ENCODE measurements at places on chromosomes 5 and 9.

DNA sequence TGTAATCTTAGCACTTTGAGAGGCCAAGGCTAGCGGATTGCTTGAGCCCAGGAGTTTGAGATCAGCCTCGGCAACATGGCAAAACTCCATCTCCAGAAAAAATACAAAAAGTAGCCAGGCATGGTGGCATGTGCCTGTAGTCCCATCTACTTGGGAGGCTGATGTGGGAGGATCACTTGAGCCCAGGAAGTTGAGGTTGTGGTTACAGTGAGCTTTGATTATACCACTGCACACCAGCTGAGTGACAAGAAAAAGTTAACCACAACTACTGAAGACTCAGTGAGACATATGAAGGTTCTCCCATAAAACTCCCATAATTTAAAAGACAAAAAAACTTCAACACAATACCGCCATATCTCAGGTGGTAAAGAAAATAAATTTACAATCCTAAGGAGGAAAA, 98.0 kb downstream of the NR6A1 start:
- no peak for DNase-seq

- no peak for DNase-seq
Measured at GRCh38 chr9:94900222-94901018, 173.9 kb downstream of the AOPEP start.

DNA sequence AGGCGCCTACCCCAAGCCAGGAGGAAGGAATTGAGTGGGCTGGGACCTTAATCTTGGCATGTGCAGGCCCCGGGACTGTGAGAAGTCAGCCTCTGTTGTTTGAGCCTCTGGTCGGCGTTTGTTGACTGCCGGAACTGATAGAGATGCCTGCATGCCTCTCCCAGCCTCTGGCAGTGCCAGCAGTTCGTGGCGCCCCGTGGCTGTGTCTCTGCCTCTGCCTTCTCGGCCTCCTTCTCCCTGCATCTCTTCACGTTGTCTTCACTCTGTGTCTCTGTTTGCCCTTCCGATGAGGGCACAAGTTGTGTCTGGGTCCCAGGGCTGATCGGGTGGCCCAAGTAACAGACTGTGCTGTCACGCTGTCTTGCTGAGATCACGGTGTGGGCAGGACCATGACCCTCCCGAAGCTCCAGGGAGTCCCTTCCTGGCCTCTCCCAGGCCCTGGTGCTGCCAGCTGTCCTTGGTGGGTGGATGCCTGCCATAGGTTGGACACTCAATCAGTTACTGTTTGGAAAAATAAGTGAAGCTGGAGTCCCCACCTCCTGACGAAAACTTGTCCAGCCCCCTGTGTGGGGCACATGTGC, 133.5 kb upstream of the LPCAT1 start:
- no peak for DNase-seq

DNA sequence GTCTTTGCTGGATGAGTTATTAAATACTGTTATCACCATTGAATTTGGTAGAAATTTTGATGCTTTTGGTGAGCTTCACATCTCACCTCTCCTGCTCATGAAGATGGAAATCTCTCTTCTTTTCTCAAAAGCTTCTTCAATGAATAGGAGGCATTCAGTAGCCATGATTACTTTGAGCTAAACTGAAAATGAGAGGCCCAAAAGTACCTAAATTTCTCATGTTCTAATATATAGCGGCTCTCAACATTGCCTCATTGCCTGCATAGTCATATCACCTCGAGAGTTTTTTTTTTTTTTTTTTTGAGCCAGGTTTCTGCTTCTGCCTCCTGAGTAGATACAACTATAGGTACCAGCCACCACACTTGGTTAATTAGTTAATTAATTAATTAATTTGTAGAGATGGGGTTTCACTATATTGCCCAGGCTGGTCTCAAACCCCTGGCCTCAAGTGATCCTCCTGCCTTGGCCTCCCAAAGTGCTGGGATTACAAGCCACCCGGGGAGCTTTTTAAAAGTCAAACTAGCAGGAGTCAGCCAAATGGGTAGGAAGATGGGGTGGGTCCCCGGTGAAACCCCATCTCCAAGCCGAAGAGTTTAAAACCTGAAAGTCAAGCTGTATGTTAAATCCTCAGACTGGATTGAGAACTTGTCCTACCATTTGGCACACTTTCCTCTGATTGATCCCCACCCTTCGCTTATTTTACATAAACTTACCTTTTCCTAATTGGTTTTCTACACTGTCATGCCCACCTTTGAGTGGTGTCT, 169.0 kb downstream of the DOCK2 start:
- DNase-seq, result no peak

DNA sequence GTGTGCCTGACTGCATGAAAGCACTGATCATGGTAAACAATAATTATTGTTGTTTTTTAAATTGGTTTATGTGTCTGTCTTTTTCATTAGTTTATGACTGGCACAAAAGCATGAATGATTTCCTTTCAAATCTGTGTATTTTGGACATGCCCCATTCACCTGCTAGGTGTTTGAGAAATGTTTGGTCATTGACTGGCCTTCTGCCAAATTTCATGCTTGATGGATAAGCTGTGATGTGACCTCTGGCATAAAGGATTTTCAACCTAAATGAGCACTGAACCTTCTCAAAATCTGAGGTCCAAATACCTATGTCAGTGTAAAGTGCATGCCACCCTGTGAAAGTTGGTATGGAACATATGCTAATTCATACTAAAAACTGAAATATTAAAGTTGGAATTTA, 204.5 kb downstream of the BRINP1 start:
- DNase-seq, result no peak

DNA sequence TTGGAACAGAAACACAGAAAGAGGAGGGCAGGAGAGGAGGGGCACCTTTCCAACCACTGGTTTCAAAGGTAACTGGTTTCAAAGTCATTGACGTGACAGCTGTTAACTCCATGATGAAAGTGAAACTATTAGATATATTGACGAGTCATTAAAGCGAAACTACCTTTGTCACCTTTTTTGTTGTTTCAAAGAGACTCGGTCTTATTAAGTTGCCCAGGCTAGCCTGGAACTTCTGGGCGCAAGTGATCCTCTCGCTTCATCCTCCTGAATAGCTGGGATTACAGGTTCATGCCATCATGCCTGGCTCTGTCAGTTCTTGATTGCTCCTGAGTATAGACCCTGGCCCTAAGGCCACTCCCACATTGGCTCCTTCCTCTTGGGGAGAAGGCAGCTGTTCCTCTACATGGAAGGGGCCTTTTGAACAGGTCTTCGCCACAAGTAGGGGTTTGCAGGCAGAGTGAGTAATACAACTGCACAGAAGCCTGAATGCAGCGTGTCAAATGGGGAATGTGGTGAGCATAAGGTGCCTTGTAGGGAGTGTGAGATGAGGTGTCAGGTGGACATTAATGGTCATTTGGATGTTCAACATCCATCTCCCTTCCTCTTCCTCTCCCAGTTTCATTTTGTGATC, 3.4 kb upstream of the F12 start:
- no peak for DNase-seq

GRCh38 chr5:149550268-149550583, 1.0 kb downstream of the CSNK1A1 start:
- DNase-seq, result no peak

DNA sequence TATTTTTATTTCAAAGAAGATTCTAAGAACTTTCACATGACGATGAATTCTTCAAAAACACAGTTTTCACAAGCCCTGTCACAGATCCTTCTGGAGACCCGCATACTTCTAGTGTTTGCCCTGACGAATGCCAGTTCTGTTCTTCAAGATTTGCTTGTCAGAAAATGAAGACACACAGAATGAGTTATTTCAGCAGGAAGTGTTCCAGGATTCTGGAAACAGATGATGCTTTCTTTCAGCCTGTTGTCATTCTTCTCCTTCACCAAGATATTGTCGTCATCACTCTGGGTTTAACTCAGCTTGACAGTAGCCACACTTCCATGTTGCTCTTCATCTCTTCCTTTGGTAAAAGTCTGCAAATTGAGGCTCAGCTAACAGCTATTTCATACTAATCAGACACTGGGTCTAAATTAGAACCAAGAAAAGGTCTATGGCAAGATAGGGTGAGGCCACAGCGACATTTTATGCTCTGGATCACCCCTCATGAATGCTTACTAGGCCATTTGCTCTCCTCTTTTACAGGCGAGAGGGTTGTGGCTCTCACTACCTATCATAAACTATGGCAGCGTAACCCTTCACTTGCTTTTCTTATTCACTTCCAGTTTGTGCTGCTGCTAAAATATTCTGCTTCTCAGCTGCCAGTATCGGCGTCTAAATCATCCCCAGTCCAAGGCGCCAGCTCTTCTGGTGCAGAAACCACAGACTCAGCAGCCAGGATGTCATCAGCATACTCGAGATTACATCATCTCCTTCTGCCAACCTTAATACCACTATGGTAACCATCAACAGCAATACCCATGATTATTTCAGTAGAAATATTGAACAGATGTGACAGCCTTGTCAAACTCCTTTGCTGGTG, 159.6 kb upstream of the TBCA start:
- no peak for DNase-seq

- no peak for DNase-seq
Measured at GRCh38 chr5:152527358-152528052, 122.4 kb upstream of the NMUR2 start.

GRCh38 chr9:137447722-137448601, 6.8 kb upstream of the ENTPD8 start:
- no peak for DNase-seq

- DNase-seq, result no peak
Measured at GRCh38 chr9:33265211-33265865, 489 bp downstream of the CHMP5 start.

GRCh38 chr9:130994135-130995085, 14.6 kb upstream of the LAMC3 start:
- DNase-seq, result no peak

DNA sequence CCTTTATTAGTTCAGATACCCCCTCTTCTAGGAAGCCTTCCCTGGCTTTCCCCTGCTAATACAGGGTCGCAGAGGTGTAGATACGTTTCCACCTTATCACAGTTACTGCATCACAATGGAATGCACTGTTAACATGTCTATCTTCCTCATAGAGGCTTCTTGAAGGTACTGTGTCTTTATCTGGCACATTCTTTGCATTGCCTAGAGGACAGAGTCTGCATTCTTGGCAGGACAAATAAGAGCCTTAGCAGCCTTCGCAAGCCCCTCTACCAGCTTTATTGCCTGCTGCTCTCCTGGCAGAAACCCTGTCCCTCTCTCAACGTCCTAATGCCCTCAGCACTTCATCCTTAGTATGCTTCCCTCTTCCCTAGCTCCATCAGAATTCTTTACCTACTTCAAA, 31.6 kb downstream of the SLC1A3 start:
- no peak for DNase-seq

DNA sequence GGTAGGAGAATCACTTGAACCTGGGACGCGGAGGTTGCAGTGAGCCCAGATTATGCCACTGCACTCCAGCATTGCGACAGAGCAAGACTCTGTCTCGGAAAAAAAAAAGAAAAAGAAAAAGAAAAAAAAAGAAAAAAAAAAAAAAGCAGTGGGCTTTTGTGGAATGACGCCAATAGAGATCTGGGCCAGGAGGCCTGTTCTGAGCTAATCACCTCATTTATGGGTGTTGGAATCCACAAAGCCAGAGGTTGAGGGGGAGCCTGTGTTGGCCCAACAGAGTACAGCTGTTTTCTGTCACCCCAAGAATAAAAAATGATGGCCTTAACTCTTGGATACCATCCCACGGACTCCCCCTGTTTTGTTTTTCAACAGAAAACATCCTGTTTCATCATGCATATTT, 18.5 kb downstream of the OSTF1 start:
- DNase-seq, result no peak

DNA sequence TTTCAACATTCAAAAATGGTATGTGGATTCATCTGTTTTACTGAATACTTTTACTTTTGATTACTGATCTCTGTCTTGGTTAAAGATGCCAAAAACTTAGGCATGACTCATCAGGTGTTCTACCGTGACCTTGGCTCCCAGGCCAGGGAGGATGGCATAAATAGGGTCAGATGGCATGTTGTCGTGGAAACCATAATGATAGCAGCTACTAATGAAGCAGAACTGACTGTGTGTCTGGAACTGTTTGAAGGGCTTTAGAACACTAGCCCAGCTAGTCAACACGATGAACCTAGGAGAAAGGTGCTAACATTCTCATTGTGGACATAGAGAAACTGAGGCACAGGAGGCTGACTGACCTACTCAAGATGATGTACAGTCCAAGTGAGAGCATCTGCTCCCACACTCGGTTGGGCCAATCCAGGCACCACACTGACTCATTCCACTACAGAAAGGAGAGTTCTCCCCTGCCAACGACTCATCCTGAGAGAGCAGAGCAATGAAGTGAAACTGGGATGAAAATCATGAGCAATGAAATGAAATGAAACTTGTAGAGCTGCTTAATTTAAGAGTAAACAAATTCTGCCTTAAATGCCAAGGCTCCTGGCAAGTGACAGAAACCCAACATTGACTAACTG, 116.0 kb downstream of the TENT4A start:
- no peak for DNase-seq

- no peak for DNase-seq
Measured at GRCh38 chr9:13570068-13570974, 290.8 kb upstream of the MPDZ start.

- DNase-seq, result no peak
Measured at GRCh38 chr9:438961-439768, 224.5 kb downstream of the DOCK8 start.

- no peak for DNase-seq
Measured at GRCh38 chr9:129944506-129945116, 98.4 kb downstream of the FNBP1 start.

DNA sequence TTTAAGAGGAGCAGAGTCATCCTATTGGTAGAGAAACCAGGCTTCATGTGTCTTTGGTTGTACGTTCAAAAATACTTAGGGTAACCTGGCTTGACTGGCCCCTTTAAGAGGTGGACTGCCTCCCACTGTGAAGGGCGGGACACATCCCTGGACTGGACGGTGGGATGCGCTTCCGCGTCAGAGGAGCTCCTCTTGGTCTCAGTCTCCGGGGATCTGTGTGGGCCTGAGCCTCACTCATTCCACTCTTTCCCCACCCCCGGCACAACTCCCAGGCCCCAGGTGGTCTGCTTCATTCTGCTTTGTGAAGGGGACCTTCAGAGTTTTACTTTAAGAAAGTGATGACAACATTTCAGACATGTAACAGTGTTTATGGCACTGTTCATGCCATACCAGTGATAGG, 601.1 kb downstream of the IRX1 start:
- no peak for DNase-seq

DNA sequence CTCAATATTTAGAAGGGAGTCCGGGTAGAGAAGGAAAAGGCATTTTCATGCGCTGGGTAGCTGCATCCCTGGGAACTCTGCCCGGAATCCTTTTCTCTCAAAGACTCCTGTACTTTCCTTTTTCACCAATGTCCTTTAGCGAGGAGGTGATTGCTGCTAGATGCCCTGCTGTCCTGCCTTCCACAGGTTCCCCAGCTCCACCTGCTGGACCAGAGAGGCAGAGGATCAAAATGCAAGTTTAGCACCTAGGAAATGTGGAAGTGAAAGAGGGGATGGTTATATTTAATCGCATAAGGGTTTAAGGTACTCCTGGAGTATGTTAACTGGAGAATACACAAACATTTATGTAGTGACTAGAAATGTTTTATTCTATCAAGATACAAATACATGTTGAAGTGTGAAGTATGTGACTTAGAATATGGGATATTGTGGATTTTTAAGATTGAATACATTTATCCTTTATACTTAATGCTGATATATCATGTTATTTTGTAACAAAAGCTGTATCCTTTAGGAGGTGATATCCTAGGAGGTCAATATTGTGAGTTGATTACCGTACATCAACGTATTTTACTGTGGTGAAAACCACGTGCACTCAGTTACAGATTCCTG, 145.7 kb downstream of the ARHGAP26 start:
- no peak for DNase-seq

GRCh38 chr5:82793808-82794419, 283.3 kb downstream of the TMEM167A start:
- no peak for DNase-seq

- DNase-seq, result no peak
Measured at GRCh38 chr5:181229996-181230395, 6.9 kb downstream of the TRIM41 start.
